ENCODE measurements at places on chromosomes 13 and 19. TPM values are rescaled to one million over a fixed set of nuclear protein-coding genes. Genes with fewer than 3 reads are reported as not detected.

GRCh38 chr13:36891752-36892151, 28.3 kb downstream of the SMAD9 start:
- no peaks in the 10 kb centered on the region for H3K36me3 ChIP-seq
- H3K4me1 ChIP-seq, result peaks cover 15% of the 10 kb centered on the region
- H3K27me3 ChIP-seq, result no peaks in the 10 kb centered on the region
- H3K27ac ChIP-seq, result no peak overlapping the region

GRCh38 chr19:35641515-35642151, at the start of gene ETV2:
ETV2 (plus strand) TSS chr19:35641745; CDS start chr19:35642461, 716 bp downstream.
- no peaks in the 10 kb centered on the region for H3K27me3 ChIP-seq
- peak within 1 kb of the TSS; percentile 36 for H3K27ac ChIP-seq
- H3K36me3 ChIP-seq, result no peaks in the 10 kb centered on the region
- no peak for DNase-seq

- no peaks in the 10 kb centered on the region for H3K36me3 ChIP-seq
- H3K27me3 ChIP-seq, result no peaks in the 10 kb centered on the region
- peak overlapping the region; percentile 63 for H3K4me3 ChIP-seq
- H3K4me1 ChIP-seq, result no peaks in the 10 kb centered on the region
- DNase-seq, result no peak
- peak overlapping the region; percentile 83 for H3K27ac ChIP-seq
Measured at GRCh38 chr19:37077501-37077933, 716 bp upstream of the ZNF420 start.

DNA sequence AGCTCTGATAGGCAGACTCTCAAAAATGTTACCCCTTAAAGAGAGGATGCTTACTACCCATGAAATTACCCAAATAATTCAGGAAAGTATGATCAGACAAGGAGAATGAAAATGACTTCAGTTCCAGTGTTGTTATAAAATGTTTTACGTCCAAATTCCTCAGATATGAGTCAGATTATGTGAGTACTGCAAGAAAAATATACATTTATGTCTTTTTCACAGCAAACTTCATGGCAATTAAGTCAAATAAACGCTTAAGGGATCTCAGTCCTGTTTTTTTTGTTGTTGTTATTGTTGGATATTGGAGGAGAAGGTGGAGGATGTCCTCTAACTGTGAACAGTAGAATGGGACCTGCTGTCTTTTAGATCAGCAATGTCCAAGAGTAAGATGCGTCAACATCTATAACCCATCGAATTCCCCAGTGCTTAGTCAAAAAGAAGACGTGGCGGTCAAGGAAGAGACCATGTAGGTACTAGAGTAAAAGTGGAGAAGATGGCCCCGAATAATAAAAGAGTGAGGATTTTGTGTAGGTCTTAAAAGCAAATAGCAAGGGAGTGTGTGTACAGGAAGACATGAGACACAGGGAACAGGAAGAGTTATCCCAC, 215.4 kb upstream of the IRS2 start:
- peak overlapping the region; percentile 8 for H3K27ac ChIP-seq
- H3K36me3 ChIP-seq, result no peaks in the 10 kb centered on the region
- DNase-seq, result no peak
- no peaks in the 10 kb centered on the region for H3K27me3 ChIP-seq

GRCh38 chr13:23547000-23547590, 23.1 kb upstream of the TNFRSF19 start:
- DNase-seq, result no peak
- no peaks in the 10 kb centered on the region for H3K27me3 ChIP-seq
- no peaks in the 10 kb centered on the region for H3K36me3 ChIP-seq
- no peak overlapping the region for H3K4me3 ChIP-seq
- H3K4me1 ChIP-seq, result peaks cover 19% of the 10 kb centered on the region

DNA sequence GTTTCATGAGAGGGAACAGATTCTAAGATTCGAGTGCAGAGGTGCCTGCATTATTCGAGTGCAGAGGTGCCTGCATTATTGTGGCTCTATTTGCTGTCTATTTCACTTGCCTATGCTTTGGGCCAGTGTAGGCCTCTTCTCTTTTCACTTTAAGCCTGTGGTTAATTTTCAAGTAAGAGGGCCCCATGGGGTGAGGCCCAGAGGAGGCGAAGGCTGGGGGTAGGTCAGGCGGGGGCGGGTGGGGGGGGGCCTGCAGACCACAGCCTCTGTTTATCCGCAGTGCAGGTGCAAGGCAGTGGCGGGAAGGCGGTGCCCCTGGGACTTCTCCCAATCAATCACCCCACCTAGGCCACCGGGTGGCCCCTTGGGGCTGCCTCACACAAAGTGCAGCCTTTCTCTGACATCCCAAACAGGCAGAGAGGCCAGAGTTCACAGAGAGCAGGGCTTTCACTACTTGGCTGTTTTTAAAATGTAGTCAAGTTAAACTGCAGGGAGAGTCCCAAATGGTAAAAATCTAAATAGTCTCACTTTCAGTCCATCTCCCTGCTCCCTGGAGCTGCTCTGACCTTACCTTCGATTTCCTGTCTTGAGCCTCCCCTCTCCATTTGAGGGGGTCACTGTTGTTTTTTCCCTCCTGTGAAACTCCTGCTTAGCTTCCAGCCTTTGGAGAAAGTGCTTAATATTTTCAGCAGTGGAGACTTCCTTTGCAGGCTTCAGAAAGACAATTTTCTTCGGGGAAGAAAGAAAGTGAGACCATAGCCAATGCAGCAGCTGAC, 249.0 kb downstream of the DLEU7 start:
- no peaks in the 10 kb centered on the region for H3K27me3 ChIP-seq
- H3K36me3 ChIP-seq, result peaks cover 2% of the 10 kb centered on the region
- no peak overlapping the region for H3K4me3 ChIP-seq
- 0 out of 2 replicates have a peak, but pooled peaks cover 4% of the 10 kb centered on the region for H3K4me1 ChIP-seq

SBSN gene
- not detected for total RNA-seq

- H3K4me3 ChIP-seq, result no peak within 1 kb of the TSS
- DNase-seq, result no peak
- peaks cover 9% of the 10 kb centered on the region for H3K4me1 ChIP-seq
- H3K27me3 ChIP-seq, result no peaks in the 10 kb centered on the region
- H3K27ac ChIP-seq, result peak within 1 kb of the TSS; percentile 45
- peaks cover 1% of the 10 kb centered on the region for H3K36me3 ChIP-seq
Measured at GRCh38 chr13:113452942-113453901, at the start of gene ADPRHL1. ADPRHL1 (minus strand) TSS chr13:113453488; CDS start chr13:113453437, 51 bp downstream.

DNA sequence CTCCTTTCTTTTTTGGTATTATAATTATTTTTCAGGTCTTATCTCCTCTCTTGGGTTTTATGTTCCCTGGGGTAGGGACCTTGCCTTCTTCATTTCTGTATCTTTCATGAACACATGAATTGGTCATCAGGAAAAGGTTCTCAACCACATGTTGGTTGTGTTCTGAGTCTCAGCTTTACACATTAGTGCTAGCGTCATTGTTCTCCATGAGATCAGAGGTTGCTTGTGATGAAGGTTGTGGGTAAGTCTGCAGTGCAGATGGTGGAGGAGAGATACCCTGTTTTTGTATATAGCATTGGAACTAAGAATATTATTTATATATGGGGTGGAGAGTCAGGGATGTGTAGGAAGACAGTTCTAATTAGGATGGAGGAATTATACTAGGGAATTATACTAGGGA, 24.5 kb upstream of the CEACAM8 start:
- H3K4me1 ChIP-seq, result no peaks in the 10 kb centered on the region
- no peak for DNase-seq
- no peak overlapping the region for H3K4me3 ChIP-seq
- H3K27me3 ChIP-seq, result no peaks in the 10 kb centered on the region
- H3K27ac ChIP-seq, result no peak overlapping the region

DNA sequence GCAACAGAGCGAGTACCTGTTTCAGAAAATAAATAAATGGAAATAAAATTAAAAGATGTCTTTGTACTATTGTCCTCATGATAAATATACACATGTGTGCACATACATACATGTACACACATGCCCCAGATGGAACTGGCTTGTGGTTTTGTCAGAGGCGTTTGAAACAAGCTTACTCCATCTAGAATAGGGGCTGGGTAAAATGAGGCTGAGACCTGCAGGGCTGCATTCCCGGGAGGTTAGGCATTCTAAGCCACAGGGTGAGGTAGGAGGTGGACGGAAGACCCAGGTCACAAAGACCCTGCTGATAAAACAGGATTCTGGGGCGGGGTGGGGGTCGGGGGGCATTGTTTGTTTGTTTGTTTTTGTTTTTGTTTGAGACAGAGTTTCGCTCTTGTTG, 8.1 kb upstream of the SIN3B start:
- H3K27ac ChIP-seq, result no peak overlapping the region
- no peaks in the 10 kb centered on the region for H3K36me3 ChIP-seq
- H3K4me1 ChIP-seq, result peaks cover 31% of the 10 kb centered on the region
- no peaks in the 10 kb centered on the region for H3K27me3 ChIP-seq

ZNF541 gene
- not detected for total RNA-seq

DNA sequence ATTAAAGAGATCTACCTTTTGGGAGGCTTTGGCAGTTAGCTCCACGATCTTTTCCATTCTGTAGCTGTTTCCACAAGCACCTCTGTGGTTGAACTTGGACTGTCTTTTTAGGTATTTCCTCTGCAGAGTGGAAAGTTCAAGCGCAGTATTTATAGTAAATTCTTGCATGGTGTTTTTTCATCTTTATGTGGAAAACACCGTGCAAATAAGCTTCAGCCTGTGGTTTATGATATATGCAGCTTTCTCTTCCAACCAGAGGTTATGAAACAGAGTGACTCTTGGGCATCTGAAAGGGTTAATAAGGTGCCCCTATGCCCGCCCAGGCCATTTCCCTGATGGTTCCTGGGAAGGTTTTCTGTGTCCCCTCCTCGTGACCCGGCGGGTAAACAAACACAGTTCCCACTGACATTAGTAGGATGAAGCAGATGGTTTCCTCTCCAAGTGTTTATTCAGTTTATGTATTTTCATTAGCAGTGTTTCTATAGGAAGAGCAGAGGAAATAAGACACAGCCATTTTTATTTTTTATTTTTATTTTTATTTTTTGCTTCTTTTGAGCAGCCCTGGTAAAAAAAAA, 39.7 kb upstream of the RNF113B start:
- no peak for DNase-seq
- H3K36me3 ChIP-seq, result no peaks in the 10 kb centered on the region
- no peaks in the 10 kb centered on the region for H3K27me3 ChIP-seq
- H3K27ac ChIP-seq, result no peak overlapping the region
- no peaks in the 10 kb centered on the region for H3K4me1 ChIP-seq

ERVV-1 gene
- total RNA-seq, result not detected

DNA sequence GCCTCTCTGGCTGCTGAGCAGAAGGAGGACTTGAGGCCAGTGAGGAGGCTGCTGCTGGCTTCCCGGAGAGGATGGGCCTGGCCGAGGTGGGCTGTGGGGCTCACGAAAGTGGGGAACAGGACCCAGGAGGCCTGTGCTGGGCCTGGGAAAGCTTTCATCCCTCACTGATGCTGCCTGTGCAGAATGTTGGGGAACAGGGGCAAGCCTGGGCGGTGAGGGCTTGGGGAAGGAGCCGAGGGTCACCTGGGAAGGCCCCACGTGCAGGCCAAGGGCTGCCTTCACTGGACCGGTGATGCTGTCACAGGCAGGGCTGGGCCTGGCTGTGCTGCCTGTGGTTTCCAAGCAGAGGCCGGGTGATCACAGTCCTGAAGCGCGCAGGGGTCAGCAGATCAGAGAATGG, 9.4 kb downstream of the AP1M1 start:
- H3K4me1 ChIP-seq, result no peaks in the 10 kb centered on the region
- DNase-seq, result no peak
- H3K27me3 ChIP-seq, result no peaks in the 10 kb centered on the region
- no peak overlapping the region for H3K4me3 ChIP-seq

DNA sequence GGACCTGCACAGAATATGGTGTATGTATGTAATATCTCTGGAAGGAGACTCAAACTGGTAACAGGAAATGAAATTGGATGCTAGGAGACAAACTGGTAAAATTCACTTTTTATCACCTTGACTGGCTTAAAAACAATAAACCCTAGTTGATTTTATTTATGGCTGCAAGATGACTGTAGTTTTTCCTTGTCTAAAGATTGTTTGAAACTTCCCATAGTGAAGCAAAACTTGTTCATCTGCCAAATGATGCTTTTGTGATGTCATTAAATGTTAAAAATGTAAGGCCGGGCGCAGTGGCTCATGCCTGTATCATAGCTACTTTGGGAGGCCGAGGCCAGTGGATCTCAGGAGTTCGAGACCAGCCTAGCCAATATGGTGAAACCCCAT, 2.5 kb upstream of the ECH1 start:
- H3K36me3 ChIP-seq, result peaks cover 9% of the 10 kb centered on the region
- no peak overlapping the region for H3K4me3 ChIP-seq
- H3K27ac ChIP-seq, result no peak overlapping the region
- DNase-seq, result no peak
- H3K4me1 ChIP-seq, result peaks cover 36% of the 10 kb centered on the region
- H3K27me3 ChIP-seq, result no peaks in the 10 kb centered on the region

DNA sequence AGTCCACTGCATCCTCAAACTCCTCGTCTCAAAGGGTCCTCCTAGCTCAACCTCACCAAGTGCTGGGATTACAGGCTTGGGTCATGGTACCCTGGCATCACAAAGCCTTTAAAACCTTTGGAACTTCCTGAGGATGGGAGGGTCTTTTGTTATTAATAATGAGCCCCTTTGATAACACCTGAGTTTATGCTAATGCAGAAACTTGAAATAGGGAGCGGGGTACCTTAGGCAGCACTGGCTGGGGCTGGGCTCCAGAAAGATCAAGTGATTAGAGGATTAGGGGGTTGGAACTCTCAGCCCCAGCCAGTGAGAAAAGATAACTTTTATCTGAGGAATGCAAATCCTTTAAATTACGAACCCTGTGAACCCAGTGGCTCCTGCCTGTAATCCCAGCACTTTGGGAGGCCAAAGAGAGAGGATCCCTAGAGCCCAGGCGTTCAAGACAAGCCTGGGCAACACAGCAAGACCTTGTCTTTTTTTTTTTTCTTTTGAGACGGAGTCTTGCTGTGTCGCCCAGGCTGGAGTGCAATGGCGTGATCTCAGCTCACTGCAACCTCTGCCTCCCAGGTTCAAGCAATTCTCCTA, 9.3 kb upstream of the PSPC1 start:
- no peaks in the 10 kb centered on the region for H3K27me3 ChIP-seq
- no peak overlapping the region for H3K27ac ChIP-seq
- H3K36me3 ChIP-seq, result no peaks in the 10 kb centered on the region
- no peak overlapping the region for H3K4me3 ChIP-seq

- H3K36me3 ChIP-seq, result no peaks in the 10 kb centered on the region
- H3K4me1 ChIP-seq, result peaks cover 32% of the 10 kb centered on the region
- no peaks in the 10 kb centered on the region for H3K27me3 ChIP-seq
- DNase-seq, result no peak
Measured at GRCh38 chr19:6374711-6375410, 872 bp downstream of the PSPN start.

DNA sequence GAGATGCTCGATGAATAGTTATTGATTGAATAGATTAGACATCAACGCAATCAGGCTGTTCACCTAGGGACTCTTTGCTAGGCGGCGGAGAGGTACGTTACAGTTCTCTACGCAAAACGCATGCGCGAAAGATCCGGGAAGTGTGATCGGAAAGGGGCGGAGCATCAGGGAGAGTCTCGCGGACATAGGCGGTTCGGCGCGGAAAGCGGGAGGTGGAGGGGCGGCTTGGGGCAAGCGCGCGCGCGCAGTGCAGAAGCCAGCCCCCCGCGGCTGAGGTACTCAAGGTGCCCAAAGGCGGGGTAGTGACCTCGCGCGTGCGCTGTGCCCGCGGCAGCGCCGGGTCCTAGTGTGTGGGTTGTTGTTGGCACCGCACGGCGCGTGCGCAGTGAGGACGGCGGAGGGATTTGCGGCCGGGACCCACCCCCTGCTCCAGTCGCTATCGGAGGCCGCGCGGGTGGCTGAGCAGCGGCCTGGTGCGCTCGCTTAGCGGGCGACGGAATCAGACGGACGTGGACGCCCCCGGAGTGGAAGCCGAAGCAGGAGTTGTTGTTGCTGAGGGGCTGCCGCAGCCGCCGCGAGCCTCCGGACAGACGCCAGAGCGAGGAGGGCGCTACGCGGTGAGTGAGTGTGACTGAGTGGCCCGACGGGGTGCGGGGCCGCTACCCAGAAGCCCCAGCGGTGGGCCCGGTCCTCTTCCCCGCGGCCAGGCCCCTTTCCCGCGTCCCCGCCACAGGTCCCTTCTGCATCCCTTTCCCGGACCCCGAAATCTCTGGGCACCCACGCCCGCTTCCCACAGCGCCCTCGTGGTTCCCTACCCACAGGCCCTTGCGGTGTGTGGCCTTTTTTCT, at the start of gene SNRNP70:
Gene SNRNP70 (plus strand): TSS at position 432 of the 848 bp plus-strand sequence. CDS start 964 bp downstream, outside the sequence.
- H3K27me3 ChIP-seq, result no peaks in the 10 kb centered on the region
- H3K4me1 ChIP-seq, result 0 out of 2 replicates have a peak, but pooled peaks cover 7% of the 10 kb centered on the region
- no peaks in the 10 kb centered on the region for H3K36me3 ChIP-seq
- H3K27ac ChIP-seq, result peak within 1 kb of the TSS; percentile 78

Data from Caco-2 (cell line).